ENCODE measurements at places on chromosomes 6 and 20.

- DNase-seq, result no peak
Observed at GRCh38 chr20:32396646-32397160, 38.6 kb downstream of the ASXL1 start.

- no peak for DNase-seq
Observed at GRCh38 chr6:17839513-17840223, 132.9 kb upstream of the NUP153 start.

GRCh38 chr6:41630069-41630468 is 8.2 kb upstream of the MDFI start:
- DNase-seq, result no peak

- DNase-seq, result no peak
Observed at GRCh38 chr20:47783828-47784598, 1.3 kb downstream of the SULF2 start.

DNA sequence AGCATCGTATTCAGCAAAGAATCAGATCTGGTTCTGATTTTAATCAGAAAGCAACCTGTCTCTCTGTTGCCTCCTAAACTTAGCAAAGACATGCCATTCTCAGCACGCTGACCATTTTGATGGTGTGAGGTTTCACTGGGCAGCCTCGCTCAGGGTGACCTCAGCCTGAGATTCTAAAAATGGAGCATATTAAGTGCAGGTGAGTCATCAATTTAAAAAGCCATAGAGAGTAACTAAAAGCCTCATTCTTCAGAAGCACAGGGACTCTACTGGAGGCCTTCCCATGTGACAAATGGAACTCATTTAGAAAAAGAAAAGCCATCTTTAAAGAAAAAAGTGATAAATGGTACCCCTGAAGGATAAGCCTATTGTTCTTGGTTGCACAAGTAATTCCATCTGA is 91.3 kb downstream of the FILIP1 start:
- DNase-seq, result no peak

DNA sequence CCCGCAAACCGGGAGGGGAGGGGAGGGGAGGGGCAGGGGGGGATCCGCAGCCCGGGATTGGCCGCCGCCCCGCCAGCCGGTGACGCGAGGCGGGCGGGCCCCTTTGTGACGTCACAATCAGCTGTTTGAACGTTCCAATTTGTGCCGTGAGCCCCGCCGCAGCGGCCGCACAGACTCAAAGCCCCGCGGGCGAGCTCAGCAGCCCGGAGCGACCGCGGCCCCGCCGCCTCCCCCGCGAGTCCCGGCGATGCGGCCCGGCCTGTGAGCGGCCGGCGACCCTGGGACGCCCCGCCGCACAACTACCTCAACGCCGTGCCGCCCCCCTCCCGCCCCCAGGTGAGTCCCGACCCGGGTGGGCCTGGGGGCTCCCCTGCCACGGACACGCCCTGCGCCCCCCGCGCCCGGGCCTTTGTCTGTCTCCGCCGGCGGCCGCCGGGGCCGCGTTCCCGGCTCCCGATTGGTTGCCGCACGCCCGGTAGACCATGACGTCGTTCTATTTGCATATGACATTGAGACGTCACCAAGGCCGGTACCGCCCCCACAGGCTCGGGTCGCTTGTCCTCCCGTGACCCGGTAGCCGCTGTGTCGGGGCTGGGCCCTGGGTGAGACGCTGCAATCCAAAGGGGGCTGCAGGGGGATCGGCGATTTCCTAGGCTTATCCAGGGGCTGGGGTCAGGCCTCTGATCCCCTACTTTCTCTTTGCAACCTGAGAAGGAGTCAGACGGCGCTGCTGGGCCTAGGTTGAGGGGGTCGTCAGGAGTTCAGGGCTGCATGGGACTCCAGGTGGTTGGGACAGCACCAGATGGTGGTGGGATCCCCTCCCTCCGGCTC is at the start of gene TP53INP2:
TP53INP2 (plus strand) TSS at position 168 of the 831 bp plus-strand sequence. CDS start 4,396 bp downstream, outside the sequence.
- peak; percentile 91 for DNase-seq

DNA sequence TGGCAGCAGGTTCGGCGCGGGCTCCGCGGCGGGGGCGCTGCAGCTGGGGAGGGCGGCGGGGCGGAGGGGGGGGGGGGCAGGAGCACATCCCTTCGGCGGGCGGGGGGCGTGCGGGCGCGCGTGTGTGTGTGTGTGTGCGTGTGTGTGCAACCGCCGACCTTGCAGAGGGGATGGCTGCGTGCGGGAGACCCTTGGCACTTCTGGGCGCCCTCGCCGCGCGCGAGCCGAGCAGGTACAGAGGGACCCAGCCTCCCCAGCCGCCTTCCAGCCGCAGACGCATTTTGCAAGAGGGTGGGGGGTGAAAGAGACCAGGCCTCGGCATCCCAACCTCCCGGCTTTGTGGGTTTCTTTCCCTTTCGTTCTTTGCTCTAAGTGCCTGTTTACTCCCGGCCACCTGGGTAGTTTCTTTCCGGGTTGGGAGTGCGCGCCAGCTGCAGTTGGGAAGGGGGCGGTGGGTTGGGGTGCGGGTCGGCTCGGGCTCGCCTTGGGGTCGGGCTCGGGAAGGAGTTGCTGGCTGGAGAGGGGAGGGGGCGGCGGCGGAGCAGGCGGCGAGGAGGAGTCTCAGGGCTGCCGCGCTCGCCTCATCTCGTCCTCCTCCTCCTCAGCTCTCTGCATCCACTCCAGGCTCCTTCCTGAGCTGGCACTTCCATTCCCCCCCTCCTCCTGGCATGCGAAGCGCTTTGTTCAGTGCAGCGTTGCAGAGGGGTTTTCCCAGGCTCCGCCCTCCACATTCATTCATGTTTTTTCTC is 620 bp downstream of the HIVEP1 start:
- DNase-seq, result peak; percentile 66

DNA sequence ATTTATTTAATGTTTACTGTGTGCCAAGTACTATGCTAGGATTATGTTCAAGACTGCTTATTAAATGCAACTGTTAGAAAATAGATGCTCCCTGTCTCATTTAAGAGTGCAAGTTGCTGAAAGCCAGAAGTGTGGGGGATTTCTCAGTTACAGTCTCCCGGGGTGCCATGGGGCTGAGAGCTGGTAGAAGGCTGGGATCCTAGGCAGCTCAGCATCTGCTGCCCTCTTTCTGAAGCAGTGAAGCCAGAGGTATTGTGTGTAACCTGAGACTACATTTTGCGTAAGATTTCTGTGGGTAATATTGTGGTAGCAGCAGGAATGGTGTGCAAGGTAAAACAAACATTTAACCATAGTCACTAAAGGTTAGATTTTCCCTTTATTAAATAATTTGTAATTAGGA is 120.6 kb downstream of the AKAP7 start:
- no peak for DNase-seq

- DNase-seq, result no peak
Observed at GRCh38 chr6:139152088-139152891, 17.4 kb downstream of the HECA start.

GRCh38 chr20:3710011-3710466 is 2.4 kb downstream of the SIGLEC1 start:
- DNase-seq, result no peak

DNA sequence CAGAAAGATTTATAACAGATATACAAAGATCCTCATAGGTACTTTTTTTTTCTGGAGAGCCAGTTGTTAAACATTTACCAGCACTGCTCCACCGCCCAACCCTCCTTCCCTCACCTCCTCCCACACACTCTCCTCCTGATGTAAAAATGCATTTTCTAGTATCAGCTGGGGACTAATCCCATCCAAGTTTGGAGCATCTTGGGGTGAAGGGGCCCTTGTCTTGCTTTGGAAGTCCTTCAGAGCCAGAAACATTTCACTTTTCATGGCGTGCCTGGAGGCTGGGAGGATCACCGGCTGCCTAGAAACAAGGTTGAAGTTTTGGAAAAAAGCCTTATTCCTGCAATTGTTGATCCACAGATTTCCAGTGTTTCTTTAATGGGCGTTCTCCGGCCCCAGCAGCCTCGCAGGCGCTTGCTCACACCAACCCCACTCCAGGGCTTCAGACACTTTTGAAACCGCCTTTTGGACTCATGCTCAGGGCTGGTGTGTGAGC is 165.1 kb upstream of the AFDN start:
- DNase-seq, result no peak

- DNase-seq, result no peak
Observed at GRCh38 chr6:8277769-8278168, 157.6 kb downstream of the SLC35B3 start.

DNA sequence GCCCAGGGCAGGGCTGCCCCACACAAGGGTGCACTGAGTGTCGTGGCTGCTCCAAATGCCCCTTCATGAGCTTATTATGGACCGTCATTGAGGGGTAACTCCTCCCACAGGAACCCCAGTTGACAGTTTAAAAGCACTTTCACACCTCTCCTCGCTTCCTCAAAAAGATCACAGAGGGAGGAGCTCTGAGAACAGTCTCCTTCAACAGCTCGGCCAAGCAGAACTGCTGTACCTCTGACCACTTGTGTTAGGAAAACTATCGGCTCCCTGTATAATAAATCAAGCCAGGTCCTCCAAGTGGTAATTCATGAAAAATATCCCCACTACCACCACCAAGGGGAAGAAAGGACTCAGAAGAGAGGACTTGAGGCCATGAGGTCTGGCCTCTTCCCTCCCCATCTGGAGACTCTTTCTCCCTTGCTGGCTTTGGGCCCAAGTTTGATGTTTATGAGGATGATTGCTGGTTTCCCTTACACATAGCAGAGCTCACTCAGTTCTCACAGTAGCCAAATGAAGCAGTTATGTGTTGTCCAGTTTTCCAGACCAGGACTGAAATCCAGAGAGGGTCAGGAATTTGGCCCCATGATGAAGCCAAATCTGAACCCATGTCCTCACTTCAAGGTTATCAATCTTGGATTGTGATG is 8.7 kb downstream of the SNX21 start:
- DNase-seq, result no peak

DNA sequence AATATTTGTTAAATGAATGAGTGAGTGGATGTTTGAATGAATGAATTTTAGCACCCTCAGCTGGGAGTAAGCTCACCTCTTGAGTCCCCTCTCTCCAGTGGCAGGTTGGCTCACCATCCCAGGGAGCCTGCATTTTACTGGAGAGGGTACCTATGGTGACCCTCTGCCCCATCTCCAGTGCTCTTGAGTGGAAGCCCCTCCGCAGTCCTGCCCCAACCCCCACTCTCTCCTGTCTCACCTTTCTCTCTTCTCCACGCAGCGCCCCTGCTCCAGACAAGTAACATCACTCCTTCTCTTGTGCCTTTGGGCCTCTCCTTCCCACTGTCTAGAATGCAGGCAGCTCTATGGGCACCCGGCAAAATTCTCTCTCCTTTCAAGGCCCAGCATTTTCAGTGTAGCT is 11.3 kb downstream of the TGM3 start:
- DNase-seq, result no peak

DNA sequence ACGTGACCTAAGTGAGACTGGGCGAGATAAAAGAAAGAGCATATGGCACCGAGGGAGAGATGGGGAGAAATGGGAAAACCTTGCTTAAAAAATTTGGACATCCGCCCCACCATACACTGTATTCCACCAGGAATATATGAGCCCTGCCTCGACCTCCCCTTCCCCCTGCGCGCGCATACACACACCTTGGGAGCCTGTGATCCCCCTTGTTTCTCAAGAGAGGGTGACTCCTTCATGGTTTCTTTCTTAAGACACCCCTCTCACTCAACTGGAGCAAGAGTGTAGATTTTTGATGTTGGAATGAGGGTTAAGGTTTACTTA is 480 bp downstream of the ABCF1 start:
- no peak for DNase-seq

GRCh38 chr6:7035837-7036249 is 71.9 kb upstream of the RREB1 start:
- no peak for DNase-seq

- DNase-seq, result no peak
Observed at GRCh38 chr20:45153752-45154151, 20.9 kb upstream of the PI3 start.

DNA sequence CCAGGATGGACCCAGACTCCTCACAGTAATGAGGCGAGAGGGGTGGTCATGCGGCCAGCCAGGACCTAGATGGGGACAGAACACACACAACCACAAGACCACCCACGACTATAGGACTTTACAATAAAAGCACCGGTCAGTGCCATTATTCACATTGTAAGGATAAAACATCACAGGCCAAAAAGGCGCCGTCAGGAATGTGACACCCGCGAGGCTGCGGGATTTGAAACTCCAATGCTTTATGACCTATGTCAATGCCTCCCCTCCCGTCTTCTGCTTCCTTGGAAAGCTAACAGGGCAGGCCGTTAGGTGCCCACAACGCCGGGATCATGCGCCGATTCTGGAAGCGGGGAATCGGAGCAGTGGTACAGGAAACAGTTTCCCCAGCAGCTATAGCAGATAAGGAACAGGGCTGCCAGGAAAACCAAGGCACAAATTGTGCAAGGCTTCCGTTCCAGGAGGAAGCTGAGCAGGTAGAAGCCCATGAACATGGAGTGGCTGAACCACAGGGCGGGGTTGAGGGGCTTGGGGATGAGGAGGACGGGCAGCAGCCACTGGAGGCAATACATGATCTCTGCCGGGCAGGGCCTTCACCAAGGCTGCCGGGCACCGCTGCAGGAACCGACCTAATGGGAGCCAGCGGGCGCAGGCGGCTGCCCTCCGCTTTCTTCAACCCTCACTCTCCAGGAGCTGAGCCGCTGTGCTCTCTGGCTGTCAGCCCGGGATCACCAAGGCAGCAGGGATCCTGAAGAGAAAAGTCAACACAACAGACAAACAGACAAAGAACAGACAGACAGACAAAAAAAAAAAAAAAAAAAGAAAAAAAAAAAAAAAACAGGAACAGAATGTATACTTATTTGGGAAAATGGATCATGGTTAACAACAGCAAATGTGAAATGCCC is 2.2 kb upstream of the NNAT start:
- DNase-seq, result no peak

- peak; percentile 63 for DNase-seq
Observed at GRCh38 chr20:33933469-33933909, 60.2 kb upstream of the RALY start.

GRCh38 chr20:2429051-2429450 is 41.5 kb downstream of the SNRPB start:
- DNase-seq, result no peak

GRCh38 chr20:32505723-32506473 is 79.2 kb downstream of the NOL4L start:
- no peak for DNase-seq

DNA sequence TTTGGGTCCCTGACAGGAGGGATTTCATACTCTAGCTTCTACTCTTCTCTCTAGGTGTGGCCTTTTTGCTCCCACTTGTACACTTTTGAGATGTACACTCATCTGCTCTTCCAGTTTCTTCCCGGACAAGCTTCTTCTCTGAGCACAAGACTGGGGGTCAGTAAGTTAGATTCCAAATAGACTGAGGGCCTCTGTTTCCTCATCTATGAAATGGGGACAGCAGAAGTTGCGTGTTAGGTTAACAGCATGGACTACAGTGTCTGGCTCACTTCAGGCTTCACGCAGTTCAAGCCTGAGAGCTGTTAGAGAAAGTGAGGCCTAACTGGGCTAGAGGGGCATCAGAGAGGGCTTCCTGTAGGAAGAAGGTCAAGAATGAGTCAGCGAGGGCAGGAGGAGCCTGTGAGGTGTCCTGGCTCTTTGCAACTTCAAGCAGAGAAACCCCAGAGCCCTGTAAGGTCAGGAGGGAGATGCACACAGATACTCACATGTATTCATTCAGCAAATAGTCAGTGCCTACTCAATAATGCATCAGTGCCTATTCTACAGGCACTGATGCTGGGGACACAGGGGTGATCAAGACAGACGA is 20.6 kb downstream of the XKR7 start:
- no peak for DNase-seq

GRCh38 chr20:10863337-10864060 is 189.7 kb upstream of the JAG1 start:
- no peak for DNase-seq
